ENCODE measurements at places on chromosomes 7 and 10.

- no peak for DNase-seq
These were observed 92.5 kb upstream of the LRGUK start for GRCh38 chr7:134034652-134035051.

DNA sequence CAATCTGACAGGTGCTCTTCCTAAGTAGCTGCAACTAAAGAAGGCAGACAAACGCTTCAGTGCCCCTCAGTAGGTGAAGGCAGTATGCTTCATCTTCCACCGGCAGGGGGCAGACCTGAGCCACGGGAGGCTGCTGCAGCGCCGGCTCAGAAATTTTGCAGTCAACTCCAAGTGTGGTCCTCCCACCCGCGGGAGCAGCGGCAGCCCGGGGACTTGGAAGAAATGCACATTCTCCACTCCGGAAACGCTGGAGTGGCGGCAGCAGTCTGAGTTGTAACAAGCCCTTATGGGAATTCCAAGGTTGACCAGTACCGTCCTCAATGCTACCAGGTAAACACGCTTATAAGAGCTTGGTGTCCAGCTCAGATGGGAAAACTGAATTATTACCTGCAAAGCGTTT, 3.4 kb downstream of the IGFBP3 start:
- peak; percentile 39 for DNase-seq

DNA sequence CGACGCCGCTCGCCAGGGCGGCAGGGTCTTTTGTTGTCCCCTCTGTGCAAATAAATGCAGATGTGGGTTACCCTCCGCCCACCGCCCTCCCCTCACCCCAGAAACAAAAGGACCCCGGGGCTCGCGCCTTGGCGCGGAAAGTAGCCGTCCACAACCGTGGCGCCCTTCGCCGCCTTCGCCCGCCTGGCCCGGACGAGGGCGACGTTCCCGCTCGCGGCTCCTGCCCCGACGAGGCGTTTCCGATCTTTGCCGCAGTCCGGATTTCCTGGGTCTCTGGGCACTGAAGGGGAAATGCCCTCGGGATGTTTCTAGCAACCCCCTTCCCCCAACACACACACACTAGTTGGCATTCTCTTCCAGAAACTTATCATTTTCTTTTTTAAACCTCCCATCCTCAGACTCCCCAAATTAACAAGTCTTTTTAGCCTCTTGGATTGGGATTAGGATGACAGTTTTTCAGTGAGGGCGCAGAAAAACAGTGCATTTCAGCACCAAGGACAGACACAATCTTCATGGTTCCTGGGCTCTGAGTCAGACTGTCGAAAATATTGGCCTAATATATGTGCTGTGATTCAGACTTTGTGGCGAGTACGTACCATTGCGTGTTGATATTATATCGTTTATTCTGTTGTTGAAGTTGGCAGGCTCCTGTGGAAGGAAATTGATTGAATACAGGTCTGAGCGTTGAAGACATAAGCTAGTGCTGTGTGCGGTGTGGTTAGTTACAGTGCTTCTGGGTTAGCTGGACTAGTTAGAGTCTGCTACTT, 771 bp downstream of the PHYHIPL start:
- no peak for DNase-seq

- DNase-seq, result no peak
These were observed 1.4 kb downstream of the ZMIZ1 start for GRCh38 chr10:79070081-79070605.

Measured in MV-4-11 (cell line).